Gastrocnemius medialis (tissue), 4 donors: ENCODE measurements at places on chromosomes 1 and 21. TPM values are rescaled to one million over a fixed set of nuclear protein-coding genes. Genes with fewer than 3 reads are reported as not detected.

Gene HCRTR1
- total RNA-seq: not detected

DNA sequence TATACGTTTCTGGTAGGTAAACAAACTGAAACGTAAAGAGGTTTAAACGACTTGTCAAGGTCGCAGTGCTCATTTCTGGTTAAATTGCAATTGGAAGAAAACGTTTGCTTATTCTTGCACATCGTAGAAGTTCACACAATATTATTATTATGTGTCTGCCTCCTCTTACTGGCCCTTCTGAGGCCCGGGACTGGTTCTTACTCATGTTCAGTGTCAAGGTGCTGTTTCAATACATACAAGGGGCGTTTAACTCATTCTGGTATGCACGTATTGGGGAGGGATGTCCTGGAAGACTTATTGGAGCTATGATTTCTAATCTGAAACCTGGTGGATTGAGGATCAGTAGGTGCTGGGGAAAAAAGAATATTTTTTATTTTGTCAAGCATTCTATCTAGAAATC, 932 bp downstream of the RPF1 start:
- H3K4me1 ChIP-seq: peaks cover 24% of the 10 kb centered on the region
- H3K27ac ChIP-seq: peak overlapping the region; percentile 88
- H3K27me3 ChIP-seq: peaks cover 15% of the 10 kb centered on the region
- H3K4me3 ChIP-seq: peak overlapping the region; percentile 66
- no peak for DNase-seq

DNA sequence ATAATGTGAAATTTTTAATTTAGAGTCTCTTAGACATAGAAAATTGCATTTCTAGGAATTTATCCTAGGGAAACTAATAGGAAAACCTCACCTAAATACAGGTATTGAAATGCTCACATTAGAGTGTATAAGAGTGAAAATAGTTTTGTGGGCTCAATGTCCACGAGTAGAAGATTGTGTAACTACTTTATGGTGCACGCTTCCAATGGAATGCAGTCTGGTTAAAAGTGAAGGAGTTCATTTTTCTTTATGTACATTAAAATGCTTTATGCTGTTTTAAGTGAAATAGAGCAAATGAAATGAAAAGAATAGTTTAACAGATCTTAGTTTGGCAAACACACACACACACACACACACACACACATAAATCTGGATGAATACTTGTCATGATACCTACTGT, 278.2 kb downstream of the USP25 start:
- no peaks in the 10 kb centered on the region for H3K27me3 ChIP-seq
- no peak overlapping the region for H3K27ac ChIP-seq
- no peak for DNase-seq
- H3K36me3 ChIP-seq: no peaks in the 10 kb centered on the region
- H3K4me3 ChIP-seq: no peak overlapping the region

Gene LMOD1
- total RNA-seq: 25.6 TPM

- no peak overlapping the region for H3K4me3 ChIP-seq
- no peak for DNase-seq
- H3K4me1 ChIP-seq: peaks cover 10% of the 10 kb centered on the region
These were observed 33.2 kb downstream of the ROR1 start for GRCh38 chr1:63807046-63807445.

DNA sequence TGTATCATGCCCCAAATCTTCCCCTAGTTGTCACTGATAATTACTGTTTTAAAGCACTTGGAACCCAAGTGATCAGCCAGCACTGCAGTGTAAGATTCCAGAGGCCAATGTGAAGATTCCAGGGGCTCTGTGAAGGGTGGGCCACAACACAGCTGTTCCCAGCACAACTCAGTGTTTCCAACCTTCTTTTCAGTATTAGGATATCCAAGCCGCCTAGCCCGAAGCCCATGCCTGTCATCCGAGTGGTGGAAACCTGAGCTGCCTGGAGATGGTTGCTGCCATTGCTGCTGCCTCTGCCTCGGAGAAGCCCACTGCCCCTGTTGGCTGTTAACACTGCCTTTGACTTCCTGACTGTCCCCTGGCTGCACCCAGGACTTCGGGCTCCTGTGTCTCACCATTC, 30.4 kb upstream of the SNX27 start:
- no peak overlapping the region for H3K27ac ChIP-seq
- no peaks in the 10 kb centered on the region for H3K36me3 ChIP-seq
- no peak overlapping the region for H3K4me3 ChIP-seq
- DNase-seq: no peak

DNA sequence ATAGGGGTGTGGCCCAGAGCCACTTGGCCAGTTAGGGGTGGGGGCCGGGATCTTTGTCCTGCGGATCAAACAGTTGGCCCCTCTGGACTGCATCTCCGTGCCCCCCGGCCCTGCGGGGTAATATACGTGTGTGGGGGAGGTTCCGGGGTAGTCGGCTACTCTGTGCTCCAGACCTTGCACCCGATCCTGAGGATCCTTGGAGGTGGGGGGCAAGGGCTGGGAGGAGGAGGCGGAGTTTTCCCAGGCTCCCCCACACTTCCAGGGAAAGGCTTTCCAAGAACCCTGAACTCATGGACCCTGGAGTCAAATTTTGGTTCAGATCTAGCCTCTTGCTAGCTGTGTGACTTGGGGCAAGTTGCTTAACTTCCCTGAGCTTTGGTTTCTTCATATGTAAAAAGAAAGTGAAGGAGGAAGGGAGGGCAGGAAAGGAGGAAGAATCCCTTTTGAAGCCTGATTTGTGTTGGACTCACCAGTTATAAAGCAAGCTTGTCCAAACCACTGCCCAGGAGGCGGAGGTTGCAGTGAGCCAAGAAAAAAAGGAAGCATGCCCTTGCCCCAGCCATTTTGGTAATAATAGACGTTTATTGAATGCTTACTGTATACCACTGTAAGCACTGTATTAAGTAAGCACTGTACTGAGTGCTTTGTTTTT, 686 bp downstream of the MIIP start:
- DNase-seq: no peak
- H3K36me3 ChIP-seq: no peaks in the 10 kb centered on the region
- H3K27me3 ChIP-seq: no peaks in the 10 kb centered on the region
- peak overlapping the region; percentile 79 for H3K4me3 ChIP-seq

Gene SPATA45
- total RNA-seq: not detected

GRCh38 chr1:64302971-64303370, 99.5 kb downstream of the UBE2U start:
- DNase-seq: no peak
- H3K36me3 ChIP-seq: no peaks in the 10 kb centered on the region
- H3K27me3 ChIP-seq: no peaks in the 10 kb centered on the region
- H3K27ac ChIP-seq: no peak overlapping the region

DNA sequence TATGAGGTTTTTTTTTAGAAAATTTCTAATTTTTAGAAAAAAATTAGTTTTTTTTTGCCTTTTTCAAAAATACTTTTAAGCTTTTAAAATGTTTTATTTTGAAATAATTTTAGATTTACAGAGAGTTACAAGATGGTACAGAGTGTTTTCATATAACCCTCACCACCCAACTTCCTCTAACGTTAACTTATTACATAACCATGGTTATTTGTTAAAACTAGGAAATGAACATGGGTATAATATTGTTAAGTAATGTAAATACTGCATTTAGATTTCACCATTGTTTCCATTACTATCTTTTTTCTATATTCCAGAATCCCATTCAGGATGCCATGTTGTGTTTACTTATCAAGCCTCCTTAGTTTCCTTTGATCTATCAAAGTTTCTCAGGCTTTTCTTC, 45.2 kb upstream of the ST6GALNAC3 start:
- no peaks in the 10 kb centered on the region for H3K36me3 ChIP-seq
- H3K4me1 ChIP-seq: no peaks in the 10 kb centered on the region
- no peak for DNase-seq
- no peak overlapping the region for H3K4me3 ChIP-seq

- H3K27me3 ChIP-seq: peaks cover 6% of the 10 kb centered on the region
- DNase-seq: no peak
- no peak overlapping the region for H3K4me3 ChIP-seq
- H3K36me3 ChIP-seq: no peaks in the 10 kb centered on the region
- H3K4me1 ChIP-seq: no peaks in the 10 kb centered on the region
These were observed 145.5 kb downstream of the IGSF21 start for GRCh38 chr1:18253093-18253492.

GRCh38 chr1:229253151-229253974, 17.5 kb upstream of the RAB4A start:
- H3K27ac ChIP-seq: no peak overlapping the region
- no peaks in the 10 kb centered on the region for H3K27me3 ChIP-seq
- no peaks in the 10 kb centered on the region for H3K36me3 ChIP-seq
- H3K4me3 ChIP-seq: no peak overlapping the region
- H3K4me1 ChIP-seq: peaks cover 3% of the 10 kb centered on the region

Gene TCHHL1
- total RNA-seq: not detected

Gene RAB42
- total RNA-seq: not detected

GRCh38 chr1:199057322-199057721, 418.5 kb downstream of the PTPRC start:
- no peaks in the 10 kb centered on the region for H3K27me3 ChIP-seq
- H3K36me3 ChIP-seq: no peaks in the 10 kb centered on the region
- H3K4me3 ChIP-seq: no peak overlapping the region
- H3K27ac ChIP-seq: no peak overlapping the region

- DNase-seq: no peak
- H3K36me3 ChIP-seq: no peaks in the 10 kb centered on the region
- no peaks in the 10 kb centered on the region for H3K27me3 ChIP-seq
- no peak overlapping the region for H3K4me3 ChIP-seq
- no peak overlapping the region for H3K27ac ChIP-seq
These were observed 78.4 kb downstream of the BRINP3 start for GRCh38 chr1:190399233-190399632.

DNA sequence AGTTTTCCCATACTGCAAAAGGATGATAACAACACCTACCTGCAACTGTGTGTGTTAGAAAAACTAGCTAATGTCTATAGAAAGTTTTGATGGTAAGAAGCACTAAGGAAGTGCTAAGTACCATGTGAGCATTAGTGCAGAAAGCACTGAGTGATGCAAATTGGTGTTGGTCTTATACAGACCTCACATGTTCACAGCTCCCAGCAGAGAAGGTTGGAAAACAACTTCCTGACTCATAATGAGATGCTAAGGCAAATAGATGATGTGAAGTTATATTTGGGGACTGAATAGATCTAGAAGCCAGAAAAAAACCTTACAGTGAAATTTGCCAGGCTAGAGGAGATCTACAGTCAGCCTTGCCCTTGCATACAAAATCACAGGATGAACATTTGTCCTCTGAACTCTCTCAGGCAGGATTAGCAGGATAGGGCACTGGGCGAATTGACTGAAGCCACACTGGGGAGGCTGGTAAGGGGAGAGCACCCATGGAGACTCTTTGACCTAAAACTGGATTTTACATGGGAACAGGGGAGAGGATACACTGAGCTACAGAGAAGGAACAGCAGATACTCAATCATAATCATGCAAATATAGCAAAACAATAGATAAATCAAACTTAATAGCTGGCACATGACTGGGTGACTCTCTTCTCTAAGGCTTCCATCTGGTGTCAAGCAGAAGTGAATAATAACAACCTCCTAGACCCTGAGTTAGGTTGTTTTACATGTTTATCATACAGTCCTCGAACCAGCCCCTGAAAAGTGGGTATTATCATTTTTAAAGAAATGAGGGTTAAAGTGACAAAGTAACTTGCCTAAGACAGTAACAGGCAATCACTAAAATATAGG, 61.3 kb downstream of the ASTN1 start:
- no peak overlapping the region for H3K27ac ChIP-seq
- no peak for DNase-seq
- H3K4me1 ChIP-seq: no peaks in the 10 kb centered on the region
- no peaks in the 10 kb centered on the region for H3K27me3 ChIP-seq

Gene LRRIQ3
- not detected for total RNA-seq
